ENCODE measurements at places on chromosomes 6 and 20.

- peak; percentile 21 for DNase-seq
Observed at GRCh38 chr6:74557236-74557635, 648.6 kb downstream of the COL12A1 start.

GRCh38 chr6:113824411-113824810, 32.7 kb upstream of the MARCKS start:
- peak; percentile 63 for DNase-seq

- DNase-seq = peak; percentile 91
Observed at GRCh38 chr6:154448448-154449096, 61.9 kb downstream of the CNKSR3 start.

DNA sequence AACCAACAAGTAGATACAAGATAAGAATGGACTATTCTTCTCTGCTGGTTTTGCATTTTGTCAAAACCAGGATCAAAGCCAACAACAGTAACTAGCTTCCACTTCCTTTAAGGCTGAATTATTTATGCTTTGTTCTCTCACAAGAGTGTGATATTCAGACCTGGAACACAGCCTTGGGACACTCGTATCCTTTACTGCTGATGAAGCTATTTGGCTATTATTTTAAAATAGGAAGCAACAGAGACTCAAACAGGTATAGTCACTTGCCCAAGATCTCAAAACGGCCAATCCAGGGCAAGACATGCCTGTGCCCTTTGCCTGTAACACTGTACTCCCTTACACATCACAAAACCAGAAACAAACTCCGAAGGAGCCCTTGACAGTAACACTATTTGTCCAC, 19.9 kb downstream of the SPTLC3 start:
- no peak for DNase-seq

- peak; percentile 80 for DNase-seq
Observed at GRCh38 chr20:37990571-37991151, 42.6 kb downstream of the TTI1 start.

GRCh38 chr6:72260489-72260888, 361.4 kb upstream of the KCNQ5 start:
- peak; percentile 4 for DNase-seq

- peak; percentile 85 for DNase-seq
Observed at GRCh38 chr6:9225441-9225871, 790.1 kb upstream of the SLC35B3 start.

- no peak for DNase-seq
Observed at GRCh38 chr6:96742702-96743101, 94.6 kb downstream of the GPR63 start.

All from astrocyte (in vitro differentiated cells and primary cell).